DMS53 (cell line): ENCODE measurements at places on chromosomes 16 and 17.
A peak's percentile ranks its signal among the peaks of the same experiment; 100 is the strongest.

DNA sequence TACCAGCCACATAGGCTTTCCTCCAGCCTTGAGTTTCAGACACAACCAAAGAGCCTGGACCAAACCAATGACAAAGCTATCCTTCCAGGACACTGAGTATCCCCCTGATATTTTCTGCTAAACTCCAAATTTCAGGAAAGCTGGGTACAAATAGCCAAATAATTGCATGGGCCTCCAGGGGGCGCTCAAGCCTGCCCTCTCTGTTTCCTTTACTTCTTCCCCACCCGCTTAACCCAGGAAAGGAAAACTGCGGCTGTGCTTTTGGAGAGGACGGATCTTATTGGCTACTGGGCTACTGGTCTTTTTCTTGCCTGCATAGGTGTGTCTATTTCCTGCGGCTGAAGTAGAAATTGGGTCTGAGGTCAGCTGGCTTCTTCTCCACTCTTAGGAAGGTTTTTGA is 30.1 kb downstream of the GNGT2 start:
- peak; percentile 71 for DNase-seq

GRCh38 chr16:52827456-52827855 is 225.2 kb downstream of the CHD9NB start:
- DNase-seq = no peak

GRCh38 chr17:69363488-69364210 is 36.7 kb upstream of the ABCA5 start:
- DNase-seq = no peak

GRCh38 chr17:65730711-65731169 is 169.3 kb upstream of the AXIN2 start:
- DNase-seq = no peak

DNA sequence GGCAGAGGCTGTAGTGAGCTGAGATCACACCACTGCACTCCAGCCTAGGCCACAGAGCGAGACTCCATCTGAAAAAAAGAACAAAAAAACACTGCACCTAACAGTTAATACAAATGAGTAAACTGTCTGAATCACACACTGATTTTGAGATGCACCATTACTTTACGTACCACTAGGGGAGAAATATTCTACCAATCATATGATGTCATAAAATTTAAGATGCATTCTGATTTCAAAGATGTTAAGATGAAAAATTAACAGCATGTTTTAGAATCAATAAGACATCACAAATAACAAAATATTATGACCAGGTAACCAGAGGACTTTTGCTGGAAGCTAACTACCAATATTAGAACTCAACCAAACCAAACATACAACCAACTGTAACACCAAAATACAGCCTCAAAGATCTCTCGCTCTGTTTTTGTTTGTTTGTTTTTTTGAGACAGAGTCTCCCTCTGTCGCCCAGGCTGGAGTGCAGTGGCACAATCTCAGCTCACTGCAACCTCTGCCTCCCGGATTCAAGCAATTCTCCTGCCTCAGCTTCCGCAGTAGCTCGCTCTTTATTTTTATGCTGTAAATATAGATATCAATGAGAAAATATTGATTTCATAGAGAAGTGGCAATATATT is 31.6 kb downstream of the GLG1 start:
- DNase-seq = no peak

DNA sequence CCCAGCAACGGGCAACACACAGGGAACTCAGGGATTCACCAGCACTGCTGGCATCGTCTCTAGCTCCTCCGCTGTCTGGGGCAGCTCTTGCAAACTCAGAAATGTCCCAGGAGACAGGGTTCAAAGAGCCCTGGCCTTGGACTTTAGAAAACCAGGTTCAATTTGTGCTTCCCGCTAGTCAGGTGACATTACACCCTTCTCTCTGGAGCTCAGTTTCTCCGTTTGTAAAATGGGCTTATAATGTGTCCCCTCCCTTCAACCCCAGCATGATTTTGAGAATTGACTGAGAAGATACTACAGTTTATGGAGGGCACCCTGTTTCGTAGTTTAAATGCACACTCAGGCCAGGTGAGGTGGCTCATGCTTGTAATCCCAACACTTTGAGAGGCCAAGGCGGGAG is 1.9 kb upstream of the MYCBPAP start:
- DNase-seq = no peak

DNA sequence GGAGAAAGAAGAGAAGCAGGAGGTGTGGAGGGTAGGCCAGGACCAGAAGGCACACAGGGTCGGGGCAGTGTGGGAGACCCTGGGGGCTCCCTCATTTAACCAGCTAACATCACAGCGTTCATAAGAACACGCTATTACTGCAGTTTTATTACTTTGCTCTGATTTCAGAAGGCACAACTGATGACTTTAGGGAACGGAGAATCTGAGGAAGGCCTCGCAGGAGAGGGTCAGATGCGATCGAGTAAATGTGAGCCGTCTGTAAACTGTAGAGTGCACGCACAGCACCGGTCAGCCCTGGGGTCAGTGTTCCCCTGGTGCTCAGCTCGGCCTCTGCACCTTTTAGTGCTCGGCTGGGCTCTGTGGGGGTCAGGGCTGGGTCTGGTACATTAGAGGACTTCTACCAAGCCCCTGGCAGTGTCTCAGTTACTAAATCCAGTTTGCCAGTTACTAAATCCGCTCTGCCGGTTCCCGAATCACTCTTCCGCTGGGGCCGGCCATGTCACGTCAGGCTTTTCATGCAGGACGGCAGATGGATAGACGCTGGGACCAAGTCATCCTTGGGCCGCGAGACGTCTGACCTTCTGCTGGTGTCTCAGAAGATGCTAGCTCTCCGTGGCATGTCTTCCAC is 325.9 kb downstream of the SEC14L1 start:
- DNase-seq = no peak
